ENCODE measurements at places on chromosomes 11 and 22.
A peak's percentile ranks its signal among the peaks of the same experiment; 100 is the strongest.

DNA sequence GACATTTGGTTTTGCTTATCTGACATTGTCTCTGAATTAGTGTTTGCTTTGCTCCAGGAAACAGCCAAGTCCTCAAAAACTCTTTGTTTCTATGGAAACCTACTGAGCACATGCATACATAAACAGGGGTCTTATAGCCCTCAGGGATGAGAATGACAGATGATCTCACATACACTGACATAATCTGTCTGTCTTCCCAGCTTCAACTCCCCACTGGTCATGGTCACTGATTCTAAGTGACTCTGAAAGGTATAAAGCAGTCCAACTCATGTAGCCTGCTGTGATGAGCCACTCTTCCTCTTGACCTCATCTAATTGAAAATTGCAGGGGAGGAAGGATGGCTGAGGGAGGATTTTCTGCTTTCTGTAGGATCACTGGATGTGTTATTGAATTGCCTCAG lies 12.6 kb downstream of the ZNF143 start:
- peak; percentile 35 for DNase-seq

DNA sequence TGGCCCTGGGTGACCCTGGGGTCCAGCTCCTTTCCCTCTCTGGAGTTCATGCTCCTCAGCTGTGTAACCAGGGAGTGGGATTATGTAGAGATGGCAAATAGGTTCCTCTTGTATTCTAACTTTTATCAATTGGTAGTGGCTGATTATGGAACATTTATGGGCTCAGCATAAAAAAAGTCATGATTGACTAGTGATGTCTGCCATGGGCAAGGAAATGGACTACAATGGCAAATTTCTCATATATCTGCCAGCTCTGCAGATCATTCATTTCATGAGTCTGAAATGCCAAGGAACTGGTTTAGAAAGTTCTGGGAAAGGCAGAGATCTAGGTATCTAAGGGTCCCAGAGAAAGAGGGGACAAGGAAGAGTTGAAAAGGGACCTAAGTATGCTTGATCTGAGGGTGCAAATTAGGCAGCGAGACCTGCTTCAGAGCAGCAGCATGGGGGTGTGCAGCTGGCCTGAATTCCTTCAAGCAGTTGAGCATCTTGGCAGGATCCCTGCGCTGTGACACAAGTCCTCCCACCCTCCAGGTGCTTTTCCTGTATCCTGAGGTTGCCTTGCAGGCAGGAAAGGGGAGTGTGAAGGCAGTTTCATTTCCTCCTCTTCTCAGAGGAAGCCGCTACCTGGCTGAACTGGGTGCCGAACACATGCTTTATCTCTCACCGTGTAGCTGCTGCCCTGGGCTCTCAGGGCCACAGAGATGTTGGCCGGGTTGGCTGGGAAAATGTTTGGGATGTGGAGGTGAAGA lies 10.4 kb downstream of the SLC15A3 start:
- no peak for DNase-seq

- DNase-seq, result no peak
These were observed 419.7 kb upstream of the CNTN5 start for GRCh38 chr11:98600786-98601773.

- DNase-seq, result no peak
These were observed 45.6 kb downstream of the C11orf58 start for GRCh38 chr11:16784097-16784496.

- no peak for DNase-seq
These were observed 49.8 kb downstream of the OSBPL5 start for GRCh38 chr11:3115321-3115720.

GRCh38 chr11:132112846-132113245 lies 742.4 kb downstream of the NTM start:
- no peak for DNase-seq
